ENCODE measurements at places on chromosomes 7 and 10.

- peak; percentile 92 for DNase-seq
Measured at GRCh38 chr10:86399879-86400704, 33.5 kb upstream of the GRID1 start.

DNA sequence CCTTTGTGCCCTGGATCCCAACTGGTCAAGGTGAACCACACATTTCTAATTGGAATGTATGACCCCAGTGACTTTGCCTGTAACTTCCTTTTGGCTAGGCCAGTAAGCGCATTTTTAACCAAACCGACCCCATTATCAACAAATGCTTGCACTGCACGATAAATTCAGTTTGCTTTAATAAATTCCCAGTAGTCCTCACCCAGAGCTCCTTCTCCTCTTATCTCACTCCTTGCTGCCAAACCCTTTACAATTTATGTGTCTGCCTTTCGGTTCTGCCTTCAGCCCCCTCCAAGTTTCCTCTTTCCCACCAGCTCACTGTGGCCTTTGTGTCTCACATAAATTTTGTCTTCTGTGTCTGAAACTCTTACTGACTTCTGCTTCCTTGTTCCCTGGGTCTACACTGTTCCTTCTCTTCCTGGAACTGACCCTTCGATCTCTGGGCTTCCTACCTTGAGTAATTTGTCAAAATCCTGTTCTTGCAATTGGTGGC, 59.0 kb downstream of the TBXAS1 start:
- no peak for DNase-seq

DNA sequence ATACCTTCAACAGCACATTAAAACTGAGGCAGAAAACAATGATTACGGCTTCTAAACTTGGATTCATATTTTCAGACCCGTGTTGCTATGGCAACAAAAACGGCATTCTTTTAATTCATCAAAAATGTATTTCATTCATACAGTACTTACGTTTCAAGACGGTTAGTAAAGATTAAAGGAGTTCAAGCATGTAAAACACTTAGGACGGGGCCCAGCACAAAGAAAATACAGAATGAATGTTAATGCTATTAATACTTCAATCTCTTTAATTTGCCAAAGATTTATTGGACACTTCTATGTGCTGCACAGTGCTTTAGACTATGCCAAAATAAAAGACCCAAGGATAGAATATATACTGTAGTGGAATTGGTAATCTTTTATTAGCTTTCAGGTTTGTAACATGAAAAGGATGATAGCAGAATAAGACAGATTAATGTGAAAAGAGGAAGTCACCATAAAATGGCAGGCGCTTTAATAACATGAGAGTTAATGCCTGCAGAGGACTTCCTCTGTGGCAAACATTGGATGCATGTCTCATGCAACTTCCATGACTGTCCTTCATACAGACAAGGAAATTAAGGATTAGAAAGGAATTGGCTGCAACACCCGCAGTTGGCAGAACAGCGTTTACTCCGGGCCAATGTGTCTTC, 201.6 kb upstream of the KLF6 start:
- no peak for DNase-seq

DNA sequence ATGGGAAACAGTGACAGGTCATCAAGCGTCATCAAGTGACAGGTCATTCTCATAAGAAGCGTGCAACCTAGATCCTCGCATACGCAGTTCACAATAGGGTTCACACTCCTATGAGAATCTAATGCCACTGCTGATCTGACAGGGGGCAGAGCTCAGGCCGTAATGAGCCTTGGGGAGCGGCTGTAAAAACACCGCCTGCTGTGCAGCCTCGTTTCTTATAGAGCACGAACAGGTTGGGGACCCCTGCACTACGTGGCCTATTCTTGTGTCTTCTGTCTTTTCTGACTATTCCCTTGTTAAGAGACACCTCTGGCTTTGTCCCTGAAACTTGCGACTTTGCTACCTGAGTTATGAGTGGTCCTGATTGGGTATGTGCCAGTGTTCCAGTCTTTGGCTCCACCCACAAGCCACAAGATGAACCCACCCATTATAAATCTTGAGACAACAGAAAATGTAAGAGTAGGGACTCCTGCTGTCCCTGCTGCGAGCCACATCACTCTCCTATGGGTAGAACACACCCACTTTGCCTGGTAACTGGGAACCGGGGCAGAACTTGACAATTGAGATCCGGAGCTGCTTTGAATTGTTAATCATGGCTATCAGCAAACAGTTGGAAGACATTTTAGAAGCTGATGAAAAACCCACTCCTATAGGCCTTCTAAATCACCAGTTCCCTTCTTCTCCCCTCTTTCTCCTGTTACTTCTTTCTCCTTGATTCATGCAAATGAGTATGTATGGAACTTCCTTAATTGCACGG, 55.8 kb upstream of the EXOC4 start:
- no peak for DNase-seq

DNA sequence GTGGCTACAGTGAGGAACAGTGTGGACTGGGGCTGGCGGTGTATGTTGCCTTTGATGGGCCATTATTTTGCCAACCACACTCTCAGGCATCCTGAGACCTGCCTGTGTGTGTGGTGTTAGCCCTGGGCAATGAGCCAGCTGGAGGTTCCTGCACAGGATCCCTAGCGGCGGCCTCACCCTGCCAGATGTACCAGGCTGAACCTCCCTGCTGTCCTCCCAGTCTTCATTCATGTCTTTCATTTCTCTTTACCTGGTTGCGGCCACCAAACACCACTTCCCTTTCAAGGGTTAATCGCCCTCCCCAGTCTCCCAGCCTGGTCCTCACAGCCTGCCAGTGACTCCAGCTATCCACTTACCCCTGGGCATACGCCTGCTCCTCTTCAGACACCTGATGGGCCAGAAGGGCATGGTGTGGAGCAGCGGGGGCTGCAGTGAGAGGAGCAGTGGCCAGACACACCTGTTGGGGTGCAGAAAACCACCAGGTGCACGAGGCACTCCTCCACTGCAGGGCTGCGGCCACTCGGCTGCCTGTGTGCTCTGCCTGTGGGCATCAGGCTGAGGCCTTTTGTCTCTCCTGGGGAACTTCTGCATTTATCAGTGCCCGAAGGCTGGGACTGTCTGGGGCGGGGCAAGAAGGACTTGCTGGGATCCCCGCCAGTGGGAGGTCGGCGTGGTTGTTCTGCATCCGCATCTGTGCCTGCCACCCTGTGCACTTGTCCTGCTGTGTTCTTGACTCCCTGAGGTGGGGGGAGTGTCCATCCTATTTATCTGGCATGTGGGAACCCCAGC, 111.6 kb downstream of the ARHGAP22 start:
- no peak for DNase-seq

DNA sequence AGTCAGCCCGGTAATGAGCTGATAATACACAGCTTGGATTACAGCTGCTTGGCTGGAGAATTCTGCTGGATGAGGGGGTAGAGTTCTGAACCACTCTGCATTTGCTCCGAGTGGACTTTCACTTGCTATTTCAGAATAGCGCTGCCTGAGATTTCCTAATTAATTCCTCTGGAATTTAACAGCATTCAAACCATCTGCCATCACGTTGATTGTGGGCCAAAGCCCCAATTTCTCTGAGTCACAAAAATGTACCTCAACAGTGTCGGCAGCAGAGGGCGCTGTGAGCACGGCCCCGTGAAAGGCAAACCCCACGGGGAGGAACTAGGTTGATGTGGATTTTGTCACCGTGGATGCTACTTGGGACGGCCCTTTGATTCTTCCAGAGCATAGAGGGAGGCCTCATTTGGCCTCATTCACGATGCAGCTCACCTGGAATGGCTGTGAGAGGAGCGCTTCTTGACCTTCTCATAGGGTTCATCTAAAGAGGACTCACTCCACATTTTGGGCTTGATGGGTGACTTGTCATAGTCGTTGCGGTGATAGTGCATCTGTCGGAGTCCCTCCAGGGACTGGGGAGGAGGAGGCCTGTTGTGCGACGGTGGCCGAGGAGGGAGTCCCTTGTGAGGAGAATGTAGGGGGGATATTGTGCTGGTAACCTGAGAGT, 73.3 kb downstream of the PRPF18 start:
- DNase-seq: peak; percentile 49

DNA sequence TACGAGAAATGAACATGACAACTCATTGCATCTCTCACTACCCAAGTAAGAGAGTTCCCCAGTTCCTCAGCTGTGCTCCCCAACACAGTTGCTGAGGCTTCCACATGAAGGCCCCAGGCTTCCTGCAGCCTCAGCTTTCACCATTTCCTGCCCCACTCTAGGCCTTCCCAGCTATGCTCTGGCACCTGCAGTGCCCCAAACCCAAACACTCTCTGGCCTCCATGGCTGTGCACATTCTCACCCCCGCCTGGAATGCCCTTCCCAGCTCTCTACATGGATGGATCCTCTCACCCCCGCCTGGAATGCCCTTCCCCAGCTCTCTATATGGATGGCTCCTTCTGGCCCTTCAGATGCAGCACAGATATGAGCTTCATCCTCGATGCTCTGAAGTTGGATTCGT, 61.3 kb downstream of the KIAA1549 start:
- DNase-seq: no peak

- DNase-seq: no peak
Measured at GRCh38 chr10:34824870-34825269, 9.8 kb upstream of the PARD3 start.

- DNase-seq: no peak
Measured at GRCh38 chr10:68212721-68213352, 19.1 kb downstream of the ATOH7 start.

- DNase-seq: no peak
Measured at GRCh38 chr7:52911326-52911725, 124.1 kb upstream of the POM121L12 start.

- no peak for DNase-seq
Measured at GRCh38 chr10:63027531-63027930, 105.6 kb upstream of the NRBF2 start.

- no peak for DNase-seq
Measured at GRCh38 chr7:6130007-6130587, 98.9 kb downstream of the ANKRD61 start.

GRCh38 chr10:3692387-3692999, 92.5 kb downstream of the KLF6 start:
- no peak for DNase-seq

GRCh38 chr10:108597657-108598319, 1325.5 kb downstream of the XPNPEP1 start:
- no peak for DNase-seq

DNA sequence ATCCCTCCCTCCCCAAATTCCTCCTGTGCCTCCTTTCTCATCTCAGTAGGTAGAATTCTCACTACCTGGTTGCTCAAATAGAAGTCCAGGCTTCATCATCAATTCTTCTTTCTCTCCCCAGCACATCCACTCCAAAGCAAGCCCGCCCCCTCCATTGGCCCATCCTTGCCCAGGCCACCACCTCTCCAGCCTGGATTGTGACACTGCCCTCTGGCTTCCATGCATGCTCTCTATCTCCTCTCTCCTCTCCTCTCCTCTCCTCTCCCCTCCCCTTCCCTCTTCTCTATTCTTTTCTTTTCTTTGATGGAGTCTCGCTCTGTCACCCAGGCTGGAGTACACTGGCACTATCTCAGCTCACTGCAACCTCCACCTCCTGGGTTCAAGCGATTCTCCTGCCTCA, 144.9 kb downstream of the UBE2H start:
- DNase-seq: no peak

DNA sequence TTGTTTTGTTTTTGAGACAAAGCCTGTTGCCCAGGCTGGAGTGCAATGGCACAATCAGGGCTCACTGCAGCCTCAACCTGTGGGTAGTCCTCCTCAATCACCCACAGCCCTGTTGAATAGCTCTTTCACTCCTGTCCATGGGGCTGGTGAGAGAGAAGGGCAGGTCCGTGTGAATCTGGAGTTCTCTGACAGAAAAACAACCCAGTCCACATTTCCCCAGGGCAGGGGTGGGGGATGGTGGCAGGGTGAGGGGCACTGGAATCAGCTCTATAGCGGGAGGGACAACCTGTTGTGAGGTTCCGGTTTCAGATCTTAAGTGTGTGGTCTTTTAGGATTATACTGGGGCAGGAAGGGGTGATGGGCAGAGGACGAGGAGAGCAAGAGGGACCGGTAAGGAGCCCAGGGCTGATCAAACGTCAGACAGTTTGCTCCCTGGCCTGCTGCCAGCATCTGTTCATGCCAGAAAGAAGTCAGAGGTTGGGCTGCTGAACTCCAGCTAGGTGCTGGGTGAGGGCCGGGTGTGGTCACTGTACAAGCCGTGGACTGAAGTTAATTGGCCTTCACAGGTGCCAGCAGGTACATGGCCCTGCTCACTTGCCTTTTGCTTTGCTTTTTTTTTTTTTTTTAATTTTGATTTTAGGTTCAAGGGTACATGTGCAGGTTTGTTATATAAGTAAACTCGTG, 33.2 kb upstream of the MKRN1 start:
- no peak for DNase-seq

GRCh38 chr10:119805702-119806230, 66.9 kb downstream of the MCMBP start:
- DNase-seq: no peak

GRCh38 chr10:118871244-118871865, 116.6 kb upstream of the CACUL1 start:
- no peak for DNase-seq

- DNase-seq: no peak
Measured at GRCh38 chr10:124577651-124578050, 116.0 kb downstream of the LHPP start.

GRCh38 chr10:95431900-95432342, 129.2 kb downstream of the SORBS1 start:
- DNase-seq: no peak

GRCh38 chr10:31314256-31315150, 4.5 kb upstream of the ZEB1 start:
- DNase-seq: no peak

- no peak for DNase-seq
Measured at GRCh38 chr10:68202960-68203353, 29.0 kb downstream of the ATOH7 start.

GRCh38 chr10:28975891-28976531, 298.7 kb downstream of the BAMBI start:
- DNase-seq: no peak

- DNase-seq: no peak
Measured at GRCh38 chr7:137590756-137591305, 247.3 kb upstream of the PTN start.

- no peak for DNase-seq
Measured at GRCh38 chr7:117021366-117021765, 68.1 kb downstream of the ST7 start.

GRCh38 chr7:105759670-105760550, 116.5 kb downstream of the ATXN7L1 start:
- DNase-seq: no peak

- peak; percentile 11 for DNase-seq
Measured at GRCh38 chr10:74977913-74978847, 133.3 kb upstream of the SAMD8 start.

- DNase-seq: no peak
Measured at GRCh38 chr10:11647676-11648075, 36.2 kb upstream of the USP6NL start.

- no peak for DNase-seq
Measured at GRCh38 chr10:132391676-132392020, 5.4 kb upstream of the PWWP2B start.

- no peak for DNase-seq
Measured at GRCh38 chr10:89351780-89352597, 24.2 kb downstream of the IFIT3 start.

- DNase-seq: no peak
Measured at GRCh38 chr7:131152766-131153165, 174.9 kb upstream of the MKLN1 start.

- DNase-seq: no peak
Measured at GRCh38 chr7:24707988-24708615, 49.2 kb downstream of the GSDME start.

Data from activated T-helper 9 cell treated with anti-CD3 and anti-CD28 coated beads, Interleukin-2, amount 50 U/mL, for 16 hours (primary cell).